ENCODE measurements at places on chromosomes 12 and 14. TPM values are rescaled to one million over a fixed set of nuclear protein-coding genes. Genes with fewer than 3 reads are reported as not detected.

Gene CNPY2
- total RNA-seq, result 83.5 TPM

DNA sequence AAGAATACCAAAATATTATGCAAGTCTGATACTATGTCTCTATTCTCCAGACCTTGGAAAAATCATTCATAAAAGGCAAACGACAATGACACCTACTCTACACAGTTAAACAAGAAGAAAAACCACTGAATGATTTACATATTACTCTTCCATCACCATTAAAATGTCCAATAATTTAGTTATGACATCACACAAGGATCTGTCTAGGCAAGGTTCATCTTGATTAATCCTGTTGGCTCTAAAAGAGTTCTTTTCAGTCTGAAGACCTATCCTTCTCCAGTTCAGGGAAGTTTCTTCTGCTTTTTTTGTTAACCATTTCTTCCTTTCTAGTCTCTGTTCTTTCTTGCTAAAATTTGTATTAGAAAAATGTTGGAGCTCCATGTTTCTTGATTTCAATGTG, 64.0 kb downstream of the OSBPL8 start:
- no peaks in the 10 kb centered on the region for H3K36me3 ChIP-seq
- no peak overlapping the region for H3K4me3 ChIP-seq
- no peaks in the 10 kb centered on the region for H3K27me3 ChIP-seq
- no peak for DNase-seq

GRCh38 chr14:77241955-77242354, 29.1 kb downstream of the NGB start:
- no peaks in the 10 kb centered on the region for H3K27me3 ChIP-seq
- no peaks in the 10 kb centered on the region for H3K4me1 ChIP-seq
- H3K4me3 ChIP-seq, result no peak overlapping the region
- no peak for DNase-seq
- no peaks in the 10 kb centered on the region for H3K36me3 ChIP-seq

DNA sequence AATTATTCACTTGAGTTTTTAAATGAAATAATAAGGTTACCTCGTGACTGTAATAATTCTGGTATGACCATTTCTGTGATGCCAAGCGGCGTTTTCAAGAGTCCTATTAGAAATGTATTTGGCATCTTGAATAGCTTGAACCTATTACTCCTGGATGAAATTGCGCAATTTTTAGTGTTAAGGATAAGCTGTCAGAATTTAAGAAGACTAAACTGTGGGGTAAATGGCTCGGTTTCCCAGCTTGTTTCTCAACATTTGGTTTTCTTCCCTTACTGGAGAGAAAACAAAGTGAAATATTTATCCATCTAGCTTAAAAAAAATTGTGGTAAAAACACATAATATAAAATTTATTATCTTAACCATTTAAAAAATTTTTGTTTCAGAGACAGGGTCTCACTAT, 26.8 kb downstream of the PCNX1 start:
- H3K4me3 ChIP-seq, result no peak overlapping the region
- no peaks in the 10 kb centered on the region for H3K27me3 ChIP-seq
- DNase-seq, result no peak
- no peaks in the 10 kb centered on the region for H3K36me3 ChIP-seq
- H3K27ac ChIP-seq, result peak overlapping the region; percentile 45

GRCh38 chr12:107415834-107416233, 269.8 kb upstream of the PWP1 start:
- no peaks in the 10 kb centered on the region for H3K27me3 ChIP-seq
- H3K4me1 ChIP-seq, result no peaks in the 10 kb centered on the region
- no peak for DNase-seq

Gene CCDC91
- 43.8 TPM for total RNA-seq

DNA sequence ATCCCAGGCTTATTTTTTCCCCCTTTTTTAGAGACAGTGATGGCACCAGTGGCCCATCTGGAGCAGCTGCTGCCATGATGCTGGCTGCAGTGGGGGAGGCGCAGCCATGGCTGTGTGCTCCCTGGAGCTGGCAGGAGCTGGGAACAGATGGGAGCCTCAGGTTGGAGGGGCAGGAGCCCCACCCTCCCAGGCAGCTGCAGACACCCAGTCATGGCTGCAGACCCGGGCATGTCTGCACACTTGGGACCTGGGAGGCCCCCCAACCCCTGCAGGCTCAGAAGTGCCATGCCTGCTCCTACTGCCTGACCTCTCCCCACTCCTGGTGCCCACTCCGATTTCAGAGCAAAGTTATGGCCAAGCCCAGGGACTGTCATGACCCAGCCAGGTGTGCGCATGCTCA, 25.1 kb downstream of the CDKL1 start:
- H3K36me3 ChIP-seq, result no peaks in the 10 kb centered on the region
- no peak for DNase-seq
- no peak overlapping the region for H3K4me3 ChIP-seq
- no peaks in the 10 kb centered on the region for H3K4me1 ChIP-seq

Gene REM2
- not detected for total RNA-seq

GRCh38 chr14:61469781-61470180, 148.4 kb downstream of the PRKCH start:
- no peaks in the 10 kb centered on the region for H3K27me3 ChIP-seq
- H3K4me3 ChIP-seq, result no peak overlapping the region
- H3K36me3 ChIP-seq, result no peaks in the 10 kb centered on the region
- DNase-seq, result no peak

- no peaks in the 10 kb centered on the region for H3K27me3 ChIP-seq
- no peak for DNase-seq
- no peaks in the 10 kb centered on the region for H3K36me3 ChIP-seq
- no peak overlapping the region for H3K27ac ChIP-seq
Observed at GRCh38 chr12:111361073-111361716, 7.7 kb downstream of the PHETA1 start.

DNA sequence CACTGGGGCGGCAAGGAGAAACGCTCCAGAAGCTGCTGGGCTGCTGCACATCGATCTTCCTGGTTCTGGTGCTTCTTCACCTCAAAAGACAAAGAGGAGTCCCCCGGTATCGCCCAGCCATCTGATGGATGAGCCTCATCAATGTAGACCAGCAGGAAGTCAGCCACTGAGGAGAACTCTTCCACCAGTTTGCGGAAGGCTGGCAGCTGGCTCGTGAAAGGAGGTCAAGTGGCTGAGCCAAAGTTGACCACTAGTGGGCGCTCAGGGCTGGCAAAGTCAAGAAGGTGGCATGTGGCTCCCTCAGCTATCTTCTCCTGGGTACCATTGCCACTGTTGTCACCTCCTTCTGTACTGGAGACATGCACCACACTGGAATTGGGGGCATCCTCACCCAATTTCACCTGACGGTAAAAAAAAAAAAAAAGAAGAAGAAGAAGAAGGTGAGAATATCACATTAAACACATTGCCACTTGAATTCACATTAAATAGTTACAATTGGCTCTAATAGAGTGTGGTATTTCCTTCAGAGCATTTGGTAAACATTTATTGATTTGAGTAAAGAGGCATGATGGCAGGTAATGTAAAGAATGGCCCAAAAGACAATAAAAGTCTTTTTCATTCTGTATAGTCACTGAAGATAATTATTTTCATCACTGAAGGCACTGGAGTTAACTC, 8.3 kb downstream of the DIO2 start:
- no peaks in the 10 kb centered on the region for H3K27me3 ChIP-seq
- no peak for DNase-seq
- H3K36me3 ChIP-seq, result no peaks in the 10 kb centered on the region
- no peak overlapping the region for H3K4me3 ChIP-seq
- no peaks in the 10 kb centered on the region for H3K4me1 ChIP-seq

Gene CD163L1
- not detected for total RNA-seq

- no peak overlapping the region for H3K4me3 ChIP-seq
- no peaks in the 10 kb centered on the region for H3K36me3 ChIP-seq
Observed at GRCh38 chr12:53752621-53753020, 842 bp upstream of the CISTR start.

DNA sequence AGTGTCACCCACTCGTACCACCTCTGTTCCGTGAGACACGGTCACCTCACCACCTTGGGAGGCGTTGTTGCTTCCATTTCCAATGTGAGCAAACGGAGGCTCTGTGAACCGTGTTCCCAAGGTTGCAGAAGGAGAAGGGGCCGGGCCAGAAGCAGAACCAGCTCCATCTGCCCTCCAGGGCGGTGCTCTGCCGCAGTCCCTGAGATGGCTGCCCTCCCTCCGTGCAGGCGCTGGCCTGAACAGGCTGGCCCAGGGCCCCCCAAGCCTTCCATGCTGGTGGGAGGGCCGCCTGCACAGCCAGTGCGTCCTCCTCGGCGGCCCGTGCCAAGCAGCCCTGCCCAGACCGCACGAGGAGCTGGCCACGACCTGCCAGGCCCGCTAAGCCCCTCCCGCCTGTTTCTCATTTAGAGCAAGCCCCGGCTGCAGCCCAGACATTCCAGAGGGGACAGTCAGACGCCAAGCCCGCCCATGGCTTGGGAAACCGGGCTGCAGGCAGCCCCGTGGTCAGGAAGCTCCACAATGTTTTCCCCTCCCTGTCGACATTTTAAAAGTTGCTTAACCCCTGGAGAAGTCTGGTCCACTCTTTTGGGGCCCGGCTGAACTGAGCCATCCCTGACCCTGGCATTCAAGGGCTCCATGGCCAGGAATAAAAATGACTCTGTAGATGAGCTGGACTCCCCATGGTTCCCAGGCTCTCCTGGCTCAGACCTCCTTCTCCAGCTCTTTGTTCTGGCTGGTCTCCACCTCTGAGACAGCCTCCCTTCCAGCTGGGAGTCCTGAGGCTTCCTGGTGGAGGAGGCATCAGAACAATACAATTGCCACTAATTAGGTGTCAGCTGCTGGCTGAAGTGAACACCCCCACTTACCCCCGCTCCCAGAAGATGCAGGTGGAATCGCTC, 236.0 kb downstream of the BCL11B start:
- peak overlapping the region; percentile 56 for H3K27ac ChIP-seq
- no peaks in the 10 kb centered on the region for H3K27me3 ChIP-seq
- H3K36me3 ChIP-seq, result no peaks in the 10 kb centered on the region
- no peaks in the 10 kb centered on the region for H3K4me1 ChIP-seq
- peak; percentile 82 for DNase-seq
- H3K4me3 ChIP-seq, result no peak overlapping the region

DNA sequence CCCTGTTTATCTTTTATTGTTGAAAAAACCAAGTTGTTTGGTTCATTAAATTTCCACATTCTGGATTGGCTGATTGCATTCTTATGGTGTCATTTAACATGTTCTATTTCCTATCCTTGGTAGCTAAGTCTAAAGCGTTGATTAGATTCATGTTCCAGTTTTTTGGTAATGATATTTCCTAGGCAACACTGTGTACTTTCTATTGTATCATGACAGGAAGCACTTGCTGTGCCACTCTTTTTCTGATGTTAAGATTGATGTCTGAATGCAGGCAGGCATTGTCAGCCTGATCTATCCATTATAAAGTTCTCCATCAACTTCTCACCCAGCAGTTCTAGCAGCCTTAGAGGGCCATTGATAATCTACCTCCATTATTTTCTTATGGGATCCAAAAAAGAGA, 91.1 kb upstream of the ARID2 start:
- H3K27me3 ChIP-seq, result no peaks in the 10 kb centered on the region
- H3K4me3 ChIP-seq, result no peak overlapping the region
- no peak for DNase-seq
- H3K36me3 ChIP-seq, result no peaks in the 10 kb centered on the region
- no peaks in the 10 kb centered on the region for H3K4me1 ChIP-seq

- no peaks in the 10 kb centered on the region for H3K27me3 ChIP-seq
- H3K27ac ChIP-seq, result no peak overlapping the region
- H3K4me1 ChIP-seq, result no peaks in the 10 kb centered on the region
- DNase-seq, result no peak
Observed at GRCh38 chr14:91021115-91021514, 39.3 kb downstream of the RPS6KA5 start.

- no peak for DNase-seq
Observed at GRCh38 chr12:109074866-109075265, 18.4 kb downstream of the ALKBH2 start.

- H3K27me3 ChIP-seq, result no peaks in the 10 kb centered on the region
- no peaks in the 10 kb centered on the region for H3K36me3 ChIP-seq
- H3K27ac ChIP-seq, result no peak overlapping the region
Observed at GRCh38 chr14:56129933-56130332, 11.7 kb downstream of the PELI2 start.

DNA sequence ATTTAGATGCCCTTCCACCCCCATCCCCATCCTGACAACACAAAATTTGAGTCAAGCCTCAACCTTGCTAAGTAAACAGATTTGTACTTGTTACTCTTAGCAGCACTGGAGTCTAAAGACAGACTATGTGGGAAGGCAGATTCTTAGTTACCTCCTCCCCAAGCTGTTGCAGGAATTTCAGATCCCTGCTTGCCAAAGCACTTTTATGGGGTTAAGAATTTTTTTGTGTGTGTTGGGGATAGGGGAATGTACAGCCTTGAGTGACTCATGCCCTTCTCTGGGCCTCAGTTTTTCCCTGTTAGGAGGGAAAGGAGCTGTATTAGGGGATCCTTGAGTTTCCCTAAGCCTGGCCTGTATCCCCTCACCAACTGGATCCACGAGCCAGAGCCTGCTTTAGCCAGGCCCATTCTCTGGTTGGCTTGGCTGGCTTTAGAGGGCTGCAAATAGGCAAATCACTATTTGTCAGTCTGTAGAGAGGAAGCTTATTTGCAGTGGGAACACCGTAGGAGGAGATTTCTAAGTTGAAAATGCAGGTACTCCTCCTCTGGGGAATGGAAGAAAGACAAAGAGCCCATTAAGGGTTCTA, 27.7 kb upstream of the RNU6-8 start:
- H3K36me3 ChIP-seq, result no peaks in the 10 kb centered on the region
- peak overlapping the region; percentile 62 for H3K27ac ChIP-seq
- no peaks in the 10 kb centered on the region for H3K27me3 ChIP-seq
- H3K4me1 ChIP-seq, result no peaks in the 10 kb centered on the region
- H3K4me3 ChIP-seq, result no peak overlapping the region
- no peak for DNase-seq

DNA sequence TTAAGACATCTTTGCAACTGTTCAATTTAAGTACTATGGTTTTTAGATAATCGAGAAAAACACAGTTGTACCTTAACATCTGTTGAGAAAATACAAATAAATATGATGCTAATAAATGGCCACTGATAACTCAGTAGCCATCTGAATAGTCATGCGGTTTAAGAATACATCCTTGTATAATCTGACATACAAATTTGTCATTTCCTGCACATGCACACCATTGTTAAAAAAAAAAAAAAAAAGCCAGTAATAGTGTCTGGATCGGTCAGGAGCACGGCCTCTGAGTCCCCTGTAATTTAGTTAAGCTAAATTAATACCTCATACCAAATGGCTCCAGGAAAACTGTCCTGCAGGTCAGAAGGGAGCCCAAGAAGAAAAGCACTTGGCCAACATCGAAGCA, 16.8 kb downstream of the RFC5 start:
- no peak overlapping the region for H3K4me3 ChIP-seq
- no peak overlapping the region for H3K27ac ChIP-seq
- H3K27me3 ChIP-seq, result no peaks in the 10 kb centered on the region
- no peak for DNase-seq
- H3K36me3 ChIP-seq, result no peaks in the 10 kb centered on the region
- no peaks in the 10 kb centered on the region for H3K4me1 ChIP-seq

GRCh38 chr14:71629765-71630492, 302.3 kb upstream of the RGS6 start:
- H3K4me1 ChIP-seq, result no peaks in the 10 kb centered on the region
- H3K27me3 ChIP-seq, result no peaks in the 10 kb centered on the region
- DNase-seq, result no peak
- no peaks in the 10 kb centered on the region for H3K36me3 ChIP-seq
- no peak overlapping the region for H3K4me3 ChIP-seq

- DNase-seq, result no peak
- H3K27ac ChIP-seq, result peak overlapping the region; percentile 91
- H3K4me3 ChIP-seq, result peak overlapping the region; percentile 74
- no peaks in the 10 kb centered on the region for H3K4me1 ChIP-seq
- no peaks in the 10 kb centered on the region for H3K27me3 ChIP-seq
Observed at GRCh38 chr12:76085520-76085868, 1.0 kb upstream of the NAP1L1 start.

Data from uterus (tissue), 4 donors.